CD4-positive, alpha-beta memory T cell (primary cell): ENCODE measurements at places on chromosomes 11 and 22. TPM values are rescaled to one million over a fixed set of nuclear protein-coding genes. Genes with fewer than 3 reads are reported as not detected.

GRCh38 chr11:119014209-119014924 is 3.8 kb downstream of the RPS25 start:
- no peak for DNase-seq

GRCh38 chr11:82733444-82734119 is at the start of gene FAM181B:
Gene FAM181B (minus strand): TSS chr11:82733864. CDS start chr11:82733729, 135 bp downstream.
- DNase-seq = peak; percentile 19

GRCh38 chr22:30874431-30875370 is 93.9 kb downstream of the MORC2 start:
- DNase-seq = no peak

- peak; percentile 24 for DNase-seq
These were observed 4.7 kb upstream of the RANBP1 start for GRCh38 chr22:20111045-20111688.

Gene MSANTD2
- total RNA-seq = 25.9 TPM

GRCh38 chr22:44634426-44635321 is 67.3 kb upstream of the PRR5 start:
- no peak for DNase-seq
